NCI-H748 treated with DMSO at 0.1 percent for 48 hours (cell line): ENCODE measurements at places on chromosomes 6 and 20.

DNA sequence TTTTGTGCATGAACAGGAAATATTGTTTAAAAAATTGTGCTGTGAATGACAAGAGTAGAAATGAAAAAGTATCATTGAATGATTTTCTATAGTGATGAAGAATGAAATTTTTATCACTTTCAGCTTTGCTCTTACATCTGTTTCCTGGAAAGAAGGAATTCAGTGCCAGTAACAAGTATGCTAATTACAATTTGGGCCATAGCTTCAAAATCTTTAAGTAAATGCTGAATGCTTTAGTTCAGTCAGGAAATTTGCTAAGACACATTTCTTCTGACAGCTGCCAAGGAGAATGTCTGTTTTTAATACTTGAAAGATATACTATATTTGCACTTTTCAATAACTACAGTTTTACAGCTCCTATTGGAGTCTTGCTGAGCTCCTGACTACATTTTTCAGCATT is 203.7 kb upstream of the RSPO3 start:
- DNase-seq = no peak

- DNase-seq = no peak
Observed at GRCh38 chr6:44627091-44627882, 239.8 kb downstream of the CDC5L start.

- no peak for DNase-seq
Observed at GRCh38 chr6:42520786-42521607, 42.8 kb upstream of the UBR2 start.

GRCh38 chr20:45788351-45788750 is 3.3 kb downstream of the WFDC3 start:
- no peak for DNase-seq

GRCh38 chr6:34324738-34325444 is 67.6 kb downstream of the NUDT3 start:
- no peak for DNase-seq

- no peak for DNase-seq
Observed at GRCh38 chr6:30985490-30985889, 2.0 kb downstream of the MUC21 start.

DNA sequence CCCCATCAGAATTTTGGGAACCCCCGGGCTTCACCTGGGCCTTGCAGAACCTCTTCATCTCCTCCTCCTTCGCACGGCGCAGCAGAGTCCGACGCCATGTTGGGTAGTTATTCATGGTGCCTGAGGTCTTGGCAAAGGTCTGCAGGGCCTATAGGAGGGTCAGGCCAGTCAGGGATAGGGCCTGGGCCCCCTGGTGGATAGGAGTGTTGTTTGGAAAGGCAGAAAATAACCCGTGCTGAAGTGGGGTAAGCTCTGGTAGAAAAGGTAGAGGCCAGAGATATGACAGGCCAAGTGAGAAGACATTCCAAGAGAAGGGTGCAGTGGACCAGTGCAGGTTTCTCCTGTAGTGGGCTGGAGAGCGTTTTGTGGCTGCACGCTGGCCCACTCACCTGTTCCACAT is 4.9 kb downstream of the SMPD2 start:
- no peak for DNase-seq

GRCh38 chr6:146872426-146872785 is 273.6 kb downstream of the ADGB start:
- no peak for DNase-seq

DNA sequence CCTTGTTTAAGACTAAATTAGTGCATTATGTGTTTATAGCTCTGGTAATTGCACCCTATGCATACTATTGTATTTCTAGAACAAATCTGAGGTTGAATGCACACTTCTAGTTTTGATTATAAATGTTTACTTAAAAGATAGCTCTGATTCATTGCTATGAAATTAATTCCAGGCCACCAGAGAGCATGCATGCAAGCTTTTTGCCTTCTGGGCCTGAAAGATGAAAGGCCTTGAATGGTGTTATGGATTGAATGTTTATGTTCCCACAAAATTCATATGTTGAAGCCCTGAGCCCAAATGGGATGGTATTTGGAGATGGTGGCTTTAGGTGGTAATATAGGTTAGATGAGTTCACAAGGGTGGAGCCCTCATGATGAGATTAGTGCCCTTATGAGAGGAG is 695.0 kb upstream of the MAP3K7 start:
- peak; percentile 54 for DNase-seq

GRCh38 chr6:135906972-135907465 is 55.5 kb downstream of the PDE7B start:
- DNase-seq = no peak

DNA sequence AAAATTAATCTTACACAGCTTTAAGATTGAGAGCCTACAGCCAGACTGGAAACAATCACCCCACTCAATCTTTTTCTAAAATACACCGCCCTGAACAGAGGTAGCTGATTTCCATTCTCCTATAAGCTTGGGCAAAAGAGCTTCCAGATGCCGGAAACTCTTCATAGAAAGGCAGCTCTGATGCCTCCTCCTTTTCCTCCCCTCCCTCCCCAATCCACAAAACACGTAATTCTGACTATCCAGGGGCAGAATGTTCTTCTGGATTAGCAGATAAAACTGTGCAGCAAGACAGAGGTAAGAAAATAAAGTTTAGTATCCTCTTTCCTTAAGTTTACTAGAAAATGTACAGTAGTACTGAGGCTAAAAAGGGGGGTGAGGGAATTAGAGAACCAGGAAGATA is 15.8 kb downstream of the ADNP start:
- DNase-seq = no peak

DNA sequence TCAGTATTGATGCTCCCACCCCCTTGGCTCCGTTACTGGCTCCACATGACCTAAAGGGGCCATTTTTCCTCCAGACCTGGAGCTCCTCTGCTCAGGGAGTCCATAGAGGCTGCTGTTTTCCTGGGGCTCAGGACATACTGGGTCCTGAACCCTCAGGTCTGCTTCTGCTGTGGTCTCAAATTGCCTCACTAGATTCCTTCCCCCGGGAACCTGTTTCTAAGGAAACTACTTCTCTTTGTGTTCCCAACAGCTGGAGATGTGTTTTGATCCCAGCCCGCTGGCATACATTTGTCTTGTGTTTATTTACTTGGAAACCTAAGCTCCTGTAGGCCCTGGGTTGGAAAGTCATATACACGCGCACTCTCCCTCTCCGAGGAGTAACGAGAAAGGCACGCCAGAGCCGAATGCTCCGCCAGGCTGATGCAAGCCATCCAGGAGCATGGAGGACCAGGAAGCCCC is 222.8 kb downstream of the UST start:
- DNase-seq = peak; percentile 92

- DNase-seq = peak; percentile 73
Observed at GRCh38 chr6:71349395-71349794, 60.8 kb downstream of the OGFRL1 start.

GRCh38 chr20:58623579-58624473 is 27.3 kb upstream of the STX16 start:
- no peak for DNase-seq

DNA sequence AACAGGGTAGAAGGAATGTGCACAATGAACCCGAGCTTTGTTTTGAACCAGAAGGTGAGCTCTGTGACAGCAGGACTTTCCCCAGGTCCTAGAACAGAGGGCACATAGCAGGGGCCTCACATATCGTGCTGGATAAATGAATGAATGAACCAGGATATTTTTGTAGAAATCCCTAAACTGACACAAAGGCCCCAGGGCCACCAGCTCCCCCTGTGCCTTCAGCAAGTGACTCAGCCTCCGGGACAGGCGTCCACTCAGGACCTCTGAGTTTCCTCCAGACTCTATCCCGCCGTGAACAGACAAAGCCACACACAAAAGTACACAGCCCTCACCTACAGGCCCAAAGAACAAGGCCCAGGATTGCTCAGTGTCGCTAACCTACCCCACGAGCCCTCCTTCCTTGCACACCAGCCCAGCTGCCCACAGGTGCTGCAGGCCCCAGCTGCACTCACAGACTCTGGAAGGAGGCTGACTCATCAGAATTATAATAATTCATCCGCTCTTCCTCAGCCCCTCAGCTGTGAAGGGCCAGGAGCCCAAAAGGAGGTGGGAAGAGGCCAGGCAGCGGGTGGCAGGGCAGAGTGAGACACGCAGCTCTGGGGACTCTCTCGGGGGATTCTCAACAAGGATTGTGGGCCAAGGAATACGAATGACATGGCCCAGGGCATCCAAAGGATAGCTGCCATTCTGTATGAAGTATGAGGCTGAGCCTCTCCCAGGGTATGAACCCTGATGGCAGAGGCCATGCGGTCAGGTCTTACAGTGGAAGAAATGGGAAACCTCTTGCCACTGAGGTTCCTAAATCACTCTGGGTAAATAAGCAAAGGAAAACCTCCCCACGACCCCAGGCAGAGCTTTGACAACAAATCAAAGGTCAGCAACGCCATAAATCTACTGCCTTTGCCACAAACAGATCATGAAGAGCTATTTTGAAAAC is 40.9 kb downstream of the SUMO4 start:
- DNase-seq = no peak

DNA sequence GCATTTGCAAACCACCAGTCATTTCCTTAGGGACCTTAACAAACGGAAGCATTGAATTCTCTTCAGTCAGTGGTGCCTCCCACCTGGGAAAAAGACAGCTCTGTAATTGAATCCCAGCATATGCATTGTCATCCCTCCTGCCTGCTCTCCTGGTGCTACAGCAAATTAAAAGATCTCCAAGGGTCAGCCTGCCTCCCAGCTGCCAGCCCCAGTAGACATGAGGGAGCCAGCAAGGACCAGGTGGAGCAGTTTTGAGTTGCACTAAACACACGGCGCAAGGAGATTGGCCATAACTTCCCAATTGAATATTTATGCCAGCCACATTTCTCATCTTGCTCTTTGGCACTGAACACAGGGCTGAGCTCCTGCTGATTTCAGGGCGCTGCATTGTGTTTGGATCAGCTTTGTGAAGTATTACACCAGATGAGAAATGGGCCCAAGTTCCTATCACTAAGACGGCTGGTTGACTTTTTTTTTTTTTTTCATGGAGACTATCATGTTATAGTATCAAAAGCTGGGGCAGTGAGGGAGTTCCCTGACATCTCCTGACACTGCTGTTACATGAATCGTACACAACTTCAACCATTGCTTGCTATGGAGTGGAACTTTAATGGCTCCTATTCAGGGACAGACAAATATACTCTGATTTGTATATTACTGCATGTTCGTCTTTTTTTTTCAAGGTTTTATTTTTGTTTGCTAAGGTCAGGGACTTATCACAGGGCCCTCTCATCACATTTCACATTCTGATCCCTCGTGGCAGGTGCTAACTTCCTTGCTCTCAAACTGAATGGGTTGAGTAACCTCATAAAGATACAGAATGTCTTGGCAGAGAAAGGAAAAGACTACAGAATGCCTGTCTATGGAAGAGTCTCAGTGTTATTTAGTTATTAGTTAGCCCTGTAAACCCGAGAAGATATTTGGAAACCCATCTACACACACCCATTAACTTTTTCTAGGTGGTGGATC is 191.1 kb downstream of the EYA4 start:
- DNase-seq = peak; percentile 82
